ENCODE measurements at places on chromosomes 12 and 14.

DNA sequence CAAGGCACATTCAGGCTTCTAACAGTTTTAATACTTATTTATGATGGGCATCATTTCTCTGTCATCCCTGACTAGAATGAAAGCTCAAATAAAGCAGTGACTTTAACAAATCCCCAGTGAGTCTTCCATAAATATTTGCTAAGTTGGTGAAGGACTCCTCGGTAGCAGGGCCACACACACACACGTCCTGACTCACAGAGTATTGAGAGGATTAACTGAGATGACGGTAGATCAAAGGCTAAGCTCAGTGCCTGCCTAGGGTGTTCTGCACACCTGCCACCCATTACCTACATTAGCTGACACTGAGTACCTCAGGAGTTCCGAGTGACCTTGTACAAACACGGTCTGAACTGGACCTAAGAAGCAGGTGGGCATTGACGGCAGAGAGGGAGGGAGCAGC, 197.3 kb upstream of the SFSWAP start:
- DNase-seq = no peak

GRCh38 chr12:33476058-33476457, 36.4 kb upstream of the SYT10 start:
- DNase-seq = no peak

DNA sequence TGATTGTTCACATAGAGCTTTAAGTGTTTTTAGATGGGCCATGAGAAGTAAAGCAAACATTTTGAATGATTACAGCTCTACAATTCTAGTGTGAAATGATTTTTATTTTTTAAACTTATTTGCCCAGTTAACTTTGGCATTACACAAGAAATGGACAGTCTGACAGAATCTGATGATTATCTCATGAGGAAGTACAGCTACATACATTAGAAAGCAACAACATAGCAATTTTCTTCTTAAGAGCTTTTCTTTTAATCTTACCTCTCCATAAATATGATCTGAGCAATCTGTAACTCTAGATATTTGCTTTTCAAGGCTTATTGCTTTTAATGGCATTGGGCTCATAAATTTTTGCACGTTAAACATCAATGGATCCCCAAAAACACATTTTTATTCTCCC, 26.5 kb upstream of the PPP1R12A start:
- DNase-seq = no peak

DNA sequence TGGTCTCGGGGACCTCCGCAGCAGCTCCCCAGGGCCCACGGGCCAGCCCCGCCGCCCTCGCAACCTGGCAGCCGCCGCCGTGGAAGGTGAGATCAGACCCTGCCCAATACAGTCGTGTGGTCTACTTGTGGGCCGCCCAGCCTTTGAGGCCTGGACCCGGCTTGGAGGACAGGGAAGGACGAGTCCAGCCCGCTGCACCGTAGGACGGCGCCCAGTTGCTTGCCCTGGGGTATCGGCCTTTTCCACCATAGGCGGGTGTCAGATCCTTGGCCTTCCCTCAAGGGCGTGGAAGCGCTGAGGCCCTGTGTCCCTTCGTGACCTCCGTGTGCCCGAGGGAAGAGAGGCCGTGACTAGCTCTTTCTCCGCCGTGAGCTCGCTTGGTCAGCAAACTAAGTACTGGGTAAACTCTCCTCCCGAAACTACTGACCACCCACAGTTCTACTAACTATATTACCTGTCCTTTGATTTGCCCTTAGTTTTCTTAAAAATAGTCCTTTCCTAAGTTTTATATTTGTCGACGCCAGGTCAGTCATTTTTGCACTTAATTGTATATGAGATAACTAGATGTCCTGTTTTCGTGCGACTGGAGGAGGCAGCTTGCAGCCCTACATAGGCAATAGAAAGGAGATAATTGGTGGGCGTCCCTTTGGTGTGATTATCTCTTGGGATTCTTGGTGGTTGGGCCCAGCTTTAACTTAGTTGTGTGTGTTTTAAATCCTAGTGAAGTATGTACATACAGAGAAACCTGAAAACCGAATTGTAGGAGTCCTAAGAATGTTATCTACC, 757 bp downstream of the SLC25A3 start:
- DNase-seq = no peak

GRCh38 chr12:7966563-7966962, 30.6 kb upstream of the SLC2A3 start:
- DNase-seq = no peak

- no peak for DNase-seq
These were observed 34.3 kb downstream of the SLC15A4 start for GRCh38 chr12:128789356-128789929.

GRCh38 chr14:94376108-94376975, 12.1 kb downstream of the SERPINA1 start:
- no peak for DNase-seq

DNA sequence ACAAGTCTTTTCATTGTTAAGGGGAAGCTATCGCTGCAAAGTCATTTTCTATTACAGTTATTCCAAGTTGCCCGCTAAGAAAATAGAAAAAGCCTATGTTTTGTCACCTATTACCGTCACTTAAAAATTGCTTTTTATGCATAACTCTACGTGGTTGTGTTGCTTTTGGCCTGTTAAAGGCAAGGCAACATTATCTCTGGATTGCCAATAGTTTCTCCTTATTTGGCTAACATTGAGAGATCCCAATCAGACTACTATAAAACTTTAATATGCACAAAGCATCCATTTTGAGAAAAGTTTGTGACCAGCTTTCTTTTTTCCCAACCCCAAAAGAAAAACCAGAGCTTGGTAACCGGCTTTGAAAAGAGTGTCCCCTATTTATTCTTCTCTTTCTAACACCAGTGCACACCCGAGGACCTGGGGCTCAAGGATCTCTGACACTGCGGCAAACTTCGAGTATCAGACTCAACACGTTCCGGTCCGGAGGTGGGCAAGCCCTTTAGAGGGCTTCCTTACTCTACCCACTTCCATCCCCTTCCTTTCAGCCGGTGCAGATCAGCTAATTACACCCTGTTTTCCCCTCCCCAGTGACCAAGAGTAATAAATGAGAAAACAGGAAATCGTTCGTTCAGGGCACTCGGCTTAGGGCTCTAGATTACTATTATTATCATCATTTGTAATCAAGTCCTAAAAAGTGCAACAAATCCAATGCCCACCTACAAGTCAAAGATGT, 1.2 kb downstream of the PPP1R12A start:
- no peak for DNase-seq

DNA sequence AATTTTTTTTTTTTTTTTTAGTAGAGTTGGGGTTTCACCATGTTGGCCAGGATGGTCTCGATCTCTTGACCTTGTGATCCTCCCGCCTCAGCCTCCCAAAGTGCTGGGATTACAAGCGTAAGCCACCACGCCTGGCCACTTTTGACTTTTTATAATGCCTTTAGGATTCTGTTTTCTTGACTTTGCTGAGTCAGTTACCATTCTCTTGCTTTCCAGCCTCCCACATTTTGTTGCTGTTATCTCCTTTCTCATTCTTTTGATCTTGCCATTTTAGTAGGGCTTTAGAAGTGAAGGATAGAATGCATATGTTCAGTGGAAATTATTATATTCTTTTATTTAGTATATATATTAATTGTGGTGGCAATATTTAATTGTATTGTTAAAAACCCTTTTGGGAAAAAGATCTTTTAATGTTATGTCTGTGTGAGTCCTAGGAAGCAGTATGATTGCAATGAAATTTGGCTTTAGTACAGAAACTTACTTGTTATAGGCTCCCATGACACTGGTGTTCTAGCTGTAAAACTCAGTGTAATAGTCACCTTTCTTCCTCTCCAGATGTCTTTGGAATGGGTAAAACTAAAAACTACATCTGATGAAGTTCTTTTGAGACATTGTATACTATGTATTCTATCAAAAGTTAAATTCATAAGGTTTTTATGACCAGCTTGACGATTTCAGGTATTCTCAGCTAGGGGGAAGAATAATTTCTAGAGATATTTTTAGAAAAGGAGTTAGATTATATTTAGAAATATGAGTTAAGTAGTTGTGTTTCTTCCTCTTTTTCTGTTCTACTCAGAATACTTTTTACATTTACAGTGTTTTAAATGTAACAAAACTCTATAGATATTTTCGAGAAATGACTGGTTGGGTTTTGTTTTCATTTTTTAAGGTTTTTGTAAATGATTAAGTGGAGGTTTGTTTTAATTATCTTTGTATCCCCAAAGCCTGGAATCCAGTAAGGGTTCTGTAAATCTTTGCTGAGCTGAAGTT, 74.7 kb downstream of the APAF1 start:
- DNase-seq = no peak

DNA sequence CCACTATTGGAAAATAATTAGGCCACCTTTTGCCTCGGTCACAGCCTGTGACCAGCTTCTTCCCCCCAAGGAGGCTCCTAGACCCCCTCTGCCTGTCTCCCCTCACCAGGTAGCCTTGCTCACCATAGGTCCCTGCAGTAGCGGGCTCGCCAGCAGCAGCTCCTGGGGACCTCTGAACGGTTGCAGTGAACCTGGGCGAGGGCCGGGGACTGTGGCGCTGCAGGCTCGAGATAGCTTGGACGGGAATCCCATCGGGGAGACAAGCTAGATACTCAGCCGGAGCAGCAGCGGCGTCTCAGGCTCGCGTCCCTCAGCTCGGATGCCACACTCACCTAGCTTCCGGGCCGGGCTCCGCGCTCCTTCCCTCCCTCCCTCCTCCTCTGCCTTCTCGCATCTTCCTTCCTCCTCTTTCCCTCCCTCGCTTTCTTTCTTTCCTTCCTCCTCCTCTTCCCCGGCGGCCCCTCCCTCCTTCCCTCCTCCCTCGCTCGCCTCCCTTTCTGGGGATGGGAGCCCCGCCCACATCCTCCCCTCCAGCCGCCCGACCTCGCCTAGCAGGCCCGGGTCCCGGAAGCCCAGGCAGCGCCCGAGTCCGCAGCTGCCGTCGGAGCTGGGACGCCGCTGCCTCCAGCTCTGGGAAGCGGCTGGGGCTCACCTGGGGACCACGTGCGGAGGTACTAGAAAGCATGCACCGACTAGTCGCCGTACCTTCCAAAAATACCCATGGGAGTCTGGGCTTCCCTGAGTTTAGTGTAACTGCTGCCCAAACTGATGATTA, at the start of gene BMP4:
Gene BMP4 (minus strand): TSS at position 399 of the 775 bp plus-strand sequence. CDS start 4,603 bp downstream, outside the sequence.
- no peak for DNase-seq

DNA sequence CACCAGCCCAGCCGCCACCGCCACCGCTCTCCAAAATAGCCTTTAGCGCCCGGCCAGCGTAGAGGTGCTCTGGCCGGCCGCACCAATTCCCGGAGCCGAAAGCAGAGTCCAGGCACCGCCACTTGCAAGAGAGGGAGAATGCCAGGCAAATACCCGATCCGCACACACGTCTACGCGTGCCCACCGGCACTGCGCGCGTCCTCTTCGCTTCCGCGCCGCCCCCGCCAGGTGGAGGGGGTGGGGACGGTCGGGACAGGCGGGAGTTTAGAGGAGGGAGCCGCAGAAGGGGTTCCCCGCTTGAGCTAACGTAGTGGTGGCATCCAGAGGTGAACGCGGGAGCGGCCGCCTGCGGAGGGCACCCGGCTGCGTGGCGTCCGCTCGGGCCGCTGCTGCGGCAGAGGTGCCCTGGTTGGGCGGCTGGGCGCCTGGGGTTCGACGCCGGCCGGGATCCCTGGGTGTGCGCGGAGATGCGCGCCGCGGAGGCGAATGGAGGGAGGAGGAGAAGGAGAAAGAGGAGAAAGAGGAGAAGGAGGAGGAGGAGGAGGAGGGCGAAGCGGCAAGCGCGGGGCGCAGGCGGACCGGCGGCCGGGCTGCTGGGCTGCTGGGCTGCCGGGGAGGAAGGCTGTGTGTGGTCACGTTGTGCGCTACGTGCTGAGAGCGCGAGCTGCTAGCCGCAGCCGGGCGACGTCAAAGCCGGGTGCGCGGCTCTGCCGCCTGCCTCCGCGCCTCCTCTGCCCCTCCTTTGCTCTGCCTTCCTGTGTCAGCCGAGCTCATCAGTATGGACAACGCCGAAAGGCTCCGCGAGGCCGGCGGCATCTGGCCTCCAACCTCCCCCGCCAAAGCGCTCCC, at the start of gene MDGA2:
Gene MDGA2 (minus strand): TSS at position 140 of the 849 bp plus-strand sequence.
- no peak for DNase-seq

GRCh38 chr14:33045760-33046159, 107.1 kb downstream of the NPAS3 start:
- DNase-seq = no peak

GRCh38 chr14:100967930-100968329, 64.4 kb upstream of the RTL1 start:
- no peak for DNase-seq

DNA sequence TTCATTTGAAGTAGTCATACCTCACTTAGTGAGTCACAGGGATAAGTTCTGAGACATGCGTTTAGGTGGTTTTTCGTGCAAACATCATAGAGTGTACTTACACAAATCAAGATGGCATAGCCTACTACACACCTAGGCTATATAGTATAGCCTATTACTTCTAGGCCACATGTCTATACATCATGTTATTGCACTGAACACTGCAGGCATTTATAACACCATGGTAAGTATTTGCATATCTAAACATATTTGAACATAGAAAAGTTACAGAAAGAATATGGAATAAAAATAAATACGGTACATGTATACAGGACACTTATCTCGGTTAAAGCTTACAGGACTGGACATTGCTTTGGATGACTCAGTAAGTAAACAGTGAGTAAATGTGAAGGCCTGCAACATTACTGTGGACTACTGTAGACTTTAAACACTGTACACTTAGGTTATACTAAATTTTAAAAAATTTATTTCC, 670.6 kb downstream of the SLC16A7 start:
- DNase-seq = no peak

DNA sequence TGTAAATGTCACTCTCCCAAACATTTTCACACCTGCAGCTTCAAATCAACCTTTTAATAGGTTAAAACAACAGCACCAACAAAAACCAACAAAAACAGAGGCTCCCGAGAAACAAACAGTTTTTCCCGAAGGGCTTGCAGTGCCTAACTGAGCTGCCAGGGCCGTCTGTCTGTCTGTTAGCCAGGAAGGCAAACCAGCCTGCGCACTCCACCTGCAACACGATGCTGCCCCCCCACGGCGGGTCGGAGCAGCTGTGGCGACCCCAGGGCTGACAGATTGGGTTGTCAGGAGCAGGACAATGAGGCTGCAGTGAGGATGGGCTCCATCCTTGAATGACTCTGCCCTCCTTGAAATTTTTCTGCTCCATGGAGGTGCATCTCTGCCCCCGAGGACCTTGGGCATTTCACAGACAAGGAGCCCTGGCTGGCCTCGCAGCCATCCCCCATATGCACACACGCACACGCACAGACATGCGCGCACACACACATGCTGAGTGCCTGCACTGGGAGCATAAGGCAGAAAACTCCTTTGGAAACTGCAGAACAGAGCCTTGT, 2.6 kb downstream of the RTL1 start:
- no peak for DNase-seq

DNA sequence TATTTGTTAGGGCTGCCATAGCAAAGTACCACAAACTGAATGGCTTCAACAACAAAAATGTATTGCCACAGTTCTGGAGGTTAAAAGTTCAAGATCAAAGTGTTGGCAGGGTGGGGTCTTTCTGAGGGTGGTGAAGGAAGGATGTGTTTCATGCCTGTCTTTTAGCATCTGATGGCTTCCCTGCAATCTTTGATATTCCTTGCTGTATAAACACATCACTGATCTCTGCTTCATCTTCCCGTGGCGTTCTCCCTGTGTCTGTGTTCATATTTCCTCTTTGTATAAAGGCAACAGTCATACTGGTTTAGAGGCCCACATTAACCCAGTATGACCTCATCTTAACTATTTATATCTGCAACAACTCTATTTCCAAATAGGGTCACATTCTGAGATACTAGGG, 167.5 kb downstream of the BTG1 start:
- DNase-seq = peak; percentile 21
